Stomach (tissue), 19 donors: ENCODE measurements at places on chromosomes 6 and 20. TPM values are rescaled to one million over a fixed set of nuclear protein-coding genes. Genes with fewer than 3 reads are reported as not detected.

Gene DIDO1
- 56.0 TPM for total RNA-seq

DNA sequence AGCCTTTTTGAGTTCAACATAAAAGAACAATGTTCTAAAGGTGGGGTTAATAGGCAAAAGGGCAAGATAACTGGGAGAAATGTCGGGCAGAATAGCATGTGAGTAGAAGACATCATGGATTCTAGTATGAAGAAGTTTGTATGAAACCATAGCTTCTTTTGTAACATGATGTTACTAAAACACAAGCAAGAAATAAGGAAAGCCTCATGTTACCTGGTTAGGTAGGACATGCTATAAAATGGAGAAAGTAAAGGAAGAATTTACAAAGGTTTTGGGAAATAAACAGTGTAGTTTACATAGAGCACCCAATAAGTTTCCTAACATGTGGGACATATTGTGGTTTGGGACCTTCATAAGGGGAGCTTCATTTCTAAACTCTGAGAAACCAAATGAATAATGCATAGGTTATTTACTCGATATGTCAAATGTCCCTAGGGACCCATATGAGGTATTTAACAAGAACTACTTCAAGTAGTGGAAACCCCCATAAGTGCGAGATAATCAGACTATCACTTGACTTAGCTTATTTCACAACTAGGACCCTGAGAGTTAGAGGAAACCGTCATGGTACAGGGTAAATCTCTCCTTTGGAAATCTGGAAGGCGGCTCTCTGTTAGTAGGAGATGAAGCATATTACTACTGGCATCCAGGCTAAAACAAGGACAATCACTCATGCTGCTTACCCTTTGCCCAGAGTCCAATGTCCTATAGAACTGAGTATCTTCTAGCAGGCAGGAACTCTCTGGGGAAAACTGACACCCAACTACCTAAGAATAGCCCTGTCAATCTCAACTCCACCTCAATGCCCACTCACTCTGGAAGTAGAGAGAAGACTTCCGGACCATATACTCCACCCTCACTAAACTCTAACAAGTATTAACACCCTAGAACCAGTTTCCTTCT is 57.5 kb downstream of the ILRUN start:
- DNase-seq = no peak

Gene PRDM1
- total RNA-seq = 16.2 TPM

DNA sequence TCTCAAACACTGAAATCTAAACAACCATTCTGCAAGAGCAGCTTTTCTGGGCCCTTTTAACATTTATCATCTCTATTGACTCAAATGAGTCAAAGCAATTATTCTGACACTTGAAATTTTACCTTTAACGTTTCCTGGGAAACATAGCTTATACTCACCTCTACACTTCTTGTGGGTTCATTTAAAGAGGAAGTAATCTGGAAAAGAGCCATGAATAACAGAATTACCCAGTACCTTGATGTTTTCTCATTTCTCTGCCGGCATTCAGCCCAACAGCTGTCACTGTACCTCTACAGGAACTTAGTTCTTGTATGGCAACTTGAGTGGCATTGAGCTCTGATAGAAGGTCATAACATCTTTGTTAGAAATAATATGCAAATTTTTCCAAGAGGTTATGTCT is 272.2 kb downstream of the KCNQ5 start:
- no peak for DNase-seq

Gene ISM1
- total RNA-seq = 14.3 TPM

GRCh38 chr6:46491201-46491627 is at the start of gene RCAN2:
TSS of gene RCAN2 (minus strand) at chr6:46491449.
- peak; percentile 59 for DNase-seq

Gene OPRM1
- total RNA-seq = 0.45 TPM

GRCh38 chr6:81997090-81997926 is 244.8 kb upstream of the TENT5A start:
- DNase-seq = no peak

GRCh38 chr6:113645986-113646385 is 211.2 kb upstream of the MARCKS start:
- DNase-seq = no peak

DNA sequence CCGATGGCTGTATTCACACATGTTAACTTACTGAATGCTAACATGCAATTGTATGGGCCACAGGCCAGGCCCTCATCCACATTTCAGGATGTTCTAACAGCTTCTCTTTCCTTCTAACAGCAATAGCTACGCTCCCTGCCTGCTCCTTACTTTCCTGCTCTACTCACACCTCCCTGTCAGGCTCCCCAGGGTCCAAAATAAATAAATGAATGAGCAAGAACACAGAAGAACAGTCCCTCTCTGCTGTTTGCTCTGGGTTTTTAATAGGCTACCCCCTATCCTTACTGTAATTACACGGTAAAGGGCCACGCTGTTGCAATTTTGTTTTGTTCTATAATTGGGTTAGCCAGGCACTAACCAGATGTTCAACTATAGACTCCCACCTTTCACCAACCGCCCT is 135.6 kb downstream of the GMDS start:
- no peak for DNase-seq

GRCh38 chr6:22147921-22148776 is 148.7 kb downstream of the PRL start:
- no peak for DNase-seq

- DNase-seq = no peak
Measured at GRCh38 chr6:21908161-21908848, 314.8 kb downstream of the SOX4 start.

- no peak for DNase-seq
Measured at GRCh38 chr6:56172144-56172543, 75.2 kb downstream of the COL21A1 start.

GRCh38 chr6:14930366-14930989 is 315.4 kb upstream of the JARID2 start:
- peak; percentile 74 for DNase-seq

- no peak for DNase-seq
Measured at GRCh38 chr6:122180132-122180531, 219.3 kb upstream of the HSF2 start.

GRCh38 chr6:9862603-9863167 is 552.2 kb downstream of the TFAP2A start:
- DNase-seq = no peak

Gene GLYATL3
- not detected for total RNA-seq

DNA sequence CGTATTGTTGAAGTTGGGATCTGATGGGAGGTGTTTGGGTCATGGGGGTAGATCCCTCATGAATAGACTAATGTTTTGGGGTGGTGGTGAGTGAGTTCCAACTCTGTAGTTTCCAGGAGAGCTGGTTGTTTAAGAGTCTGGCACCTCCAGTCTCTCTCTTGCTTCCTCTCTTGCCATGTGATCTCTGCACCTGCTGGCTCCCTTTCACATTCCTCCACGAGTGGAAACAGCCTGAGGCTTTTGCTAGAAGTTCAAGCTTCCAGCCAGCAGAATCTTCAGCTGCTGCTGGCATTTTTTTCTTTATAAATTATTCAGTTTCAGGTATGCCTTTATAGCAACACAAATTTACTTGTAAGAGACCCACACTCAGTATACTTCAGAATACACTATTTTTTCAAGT is 1021.6 kb downstream of the EYS start:
- no peak for DNase-seq

- DNase-seq = no peak
Measured at GRCh38 chr20:62979876-62980373, 26.8 kb downstream of the BHLHE23 start.
